ENCODE measurements at places on chromosomes 6 and 20. TPM values are rescaled to one million over a fixed set of nuclear protein-coding genes. Genes with fewer than 3 reads are reported as not detected.

LKAAEAR1 gene
- not detected for total RNA-seq

- no peaks in the 10 kb centered on the region for H3K27me3 ChIP-seq
- H3K36me3 ChIP-seq = peaks cover 18% of the 10 kb centered on the region
- DNase-seq = no peak
These were observed 19.6 kb downstream of the MYLIP start for GRCh38 chr6:16148498-16148897.

NHLRC1 gene
- total RNA-seq = 0.93 TPM

DNA sequence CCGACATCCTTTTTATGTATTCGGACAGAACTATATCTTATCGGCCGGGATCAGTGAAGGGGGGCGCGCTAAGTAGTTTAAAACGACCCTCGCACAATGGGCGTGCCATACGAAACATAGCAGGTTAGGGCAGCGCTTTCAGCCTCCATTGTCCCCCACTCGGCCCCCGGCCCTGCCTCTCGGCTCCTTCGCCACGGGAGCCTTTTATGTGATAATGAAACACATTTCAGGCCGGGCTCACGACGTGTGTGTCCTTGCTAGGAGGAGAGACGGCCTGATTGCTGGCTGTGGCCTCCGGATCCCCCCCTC is 5.3 kb downstream of the FOXA2 start:
- H3K36me3 ChIP-seq = no peaks in the 10 kb centered on the region
- no peaks in the 10 kb centered on the region for H3K4me1 ChIP-seq
- H3K27me3 ChIP-seq = peaks cover 98% of the 10 kb centered on the region
- H3K27ac ChIP-seq = no peak overlapping the region
- no peak overlapping the region for H3K4me3 ChIP-seq

SLC52A3 gene
- total RNA-seq = not detected

DNA sequence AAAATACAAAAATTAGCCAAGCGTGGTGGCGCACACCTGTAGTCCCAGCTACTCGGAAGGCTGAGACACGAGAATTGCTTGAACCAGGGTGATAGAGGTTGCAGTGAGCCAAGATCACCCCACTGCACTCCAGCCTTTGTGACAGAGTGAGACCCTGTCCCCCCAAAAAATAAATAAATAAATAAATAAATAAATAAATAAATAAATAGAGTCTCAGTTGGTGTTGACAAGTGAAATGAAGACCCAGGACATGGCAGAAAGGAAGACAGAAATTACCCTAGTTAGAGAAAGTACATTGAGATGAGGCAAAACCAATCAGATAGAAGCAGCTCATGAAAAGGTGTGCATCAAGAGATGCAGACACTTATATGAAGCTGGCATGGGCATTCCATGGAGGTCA is 105.0 kb downstream of the IBTK start:
- no peak for DNase-seq
- H3K36me3 ChIP-seq = no peaks in the 10 kb centered on the region
- H3K4me3 ChIP-seq = no peak overlapping the region
- no peak overlapping the region for H3K27ac ChIP-seq
- H3K4me1 ChIP-seq = peaks cover 21% of the 10 kb centered on the region

SOBP gene
- total RNA-seq = 23.0 TPM

TM9SF4 gene
- total RNA-seq = 76.8 TPM

DNA sequence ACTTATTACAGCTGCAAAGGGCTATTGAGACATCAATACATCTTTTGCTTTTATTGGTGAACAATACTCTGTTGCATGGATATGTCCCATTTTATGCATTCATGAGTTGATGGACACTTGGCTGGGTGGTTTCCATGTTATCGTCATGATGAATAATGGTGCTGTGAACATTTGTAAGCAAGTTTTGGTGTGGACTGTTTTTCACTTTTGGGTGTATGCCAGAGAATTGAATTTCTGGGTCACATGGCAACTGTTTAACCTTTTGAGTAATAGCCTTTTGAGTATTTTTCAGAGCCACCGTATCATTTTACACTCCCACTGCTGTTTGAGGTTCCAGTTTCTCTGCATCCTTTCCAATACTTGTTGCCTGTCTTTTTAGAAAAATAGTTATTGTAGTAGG is 107.0 kb downstream of the JARID2 start:
- no peaks in the 10 kb centered on the region for H3K36me3 ChIP-seq
- DNase-seq = no peak
- H3K4me3 ChIP-seq = no peak overlapping the region
- H3K27me3 ChIP-seq = no peaks in the 10 kb centered on the region
- H3K27ac ChIP-seq = no peak overlapping the region

DNA sequence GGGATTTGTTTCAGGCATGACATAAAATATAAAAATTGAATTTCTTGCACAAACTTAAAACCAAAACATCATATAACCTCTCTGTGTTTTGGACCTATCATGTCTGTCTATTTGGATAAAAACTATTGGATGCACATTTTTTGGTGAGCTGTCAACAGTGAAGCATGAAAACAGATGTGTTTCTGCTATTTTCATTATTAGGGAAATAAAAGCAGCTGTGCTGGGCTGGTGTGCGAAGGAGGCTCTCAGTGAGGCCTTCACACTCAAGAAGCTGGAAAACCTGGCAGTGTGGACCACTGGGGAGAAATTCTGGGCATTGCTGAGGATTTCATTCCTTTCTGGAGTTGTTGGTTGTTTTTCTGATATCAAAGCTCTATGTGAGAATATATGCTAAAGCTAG is 395.3 kb downstream of the GJA1 start:
- peaks cover 4% of the 10 kb centered on the region for H3K4me1 ChIP-seq
- no peak overlapping the region for H3K27ac ChIP-seq
- H3K36me3 ChIP-seq = no peaks in the 10 kb centered on the region
- H3K27me3 ChIP-seq = no peaks in the 10 kb centered on the region

MAK gene
- 1.1 TPM for total RNA-seq

SRMS gene
- not detected for total RNA-seq

DNA sequence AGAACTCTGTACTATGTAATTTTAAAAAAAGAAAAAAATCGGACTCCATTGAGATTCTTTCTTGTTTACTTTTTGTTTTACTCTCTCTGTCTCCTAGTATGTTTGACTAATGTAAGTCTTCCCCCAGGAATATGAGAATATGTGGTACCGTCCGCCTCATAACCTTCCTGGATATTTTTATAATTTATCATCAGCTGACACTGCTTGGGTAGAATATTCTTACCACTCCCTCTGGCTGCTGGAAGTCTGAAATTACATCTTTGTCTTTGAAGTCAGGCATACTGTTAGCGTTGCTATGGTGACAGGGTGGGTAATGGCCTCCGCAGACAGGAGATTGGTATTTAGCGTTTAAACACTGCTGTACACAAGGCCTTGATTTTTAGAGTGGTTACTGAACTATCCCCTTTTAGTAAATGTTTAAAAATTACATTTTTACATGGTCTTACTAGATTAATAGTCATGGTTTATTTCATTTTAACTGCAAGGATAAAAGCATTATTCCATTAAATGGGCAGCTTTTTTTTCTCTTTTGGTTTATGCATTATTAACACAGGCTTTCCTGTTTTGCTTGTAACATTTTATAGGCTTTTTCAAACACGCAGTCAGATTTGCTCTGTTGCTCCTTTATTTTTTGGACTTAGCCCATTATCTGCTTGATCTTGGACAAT is 176.4 kb downstream of the ARID1B start:
- peaks cover 50% of the 10 kb centered on the region for H3K4me1 ChIP-seq
- DNase-seq = peak; percentile 32
- peak overlapping the region; percentile 54 for H3K4me3 ChIP-seq
- no peaks in the 10 kb centered on the region for H3K27me3 ChIP-seq
- H3K27ac ChIP-seq = peak overlapping the region; percentile 83

- H3K4me1 ChIP-seq = peaks cover 12% of the 10 kb centered on the region
- H3K36me3 ChIP-seq = no peaks in the 10 kb centered on the region
- no peak overlapping the region for H3K4me3 ChIP-seq
- no peak for DNase-seq
- no peak overlapping the region for H3K27ac ChIP-seq
- peaks cover 3% of the 10 kb centered on the region for H3K27me3 ChIP-seq
These were observed 171.0 kb downstream of the TBC1D7 start for GRCh38 chr6:13157293-13157692.

GRCh38 chr6:157034436-157035230 is 257.5 kb downstream of the ARID1B start:
- no peaks in the 10 kb centered on the region for H3K27me3 ChIP-seq
- no peak overlapping the region for H3K27ac ChIP-seq
- H3K4me3 ChIP-seq = no peak overlapping the region
- DNase-seq = no peak

HFE gene
- 2.4 TPM for total RNA-seq

ZSCAN9 gene
- 30.3 TPM for total RNA-seq

GRCh38 chr6:119676230-119676629 is 326.7 kb upstream of the MAN1A1 start:
- H3K4me1 ChIP-seq = peaks cover 18% of the 10 kb centered on the region
- H3K4me3 ChIP-seq = no peak overlapping the region
- H3K27ac ChIP-seq = no peak overlapping the region
- no peaks in the 10 kb centered on the region for H3K36me3 ChIP-seq

- H3K36me3 ChIP-seq = peaks cover 3% of the 10 kb centered on the region
- H3K27ac ChIP-seq = peak overlapping the region; percentile 46
- no peaks in the 10 kb centered on the region for H3K27me3 ChIP-seq
- no peak for DNase-seq
- H3K4me3 ChIP-seq = no peak overlapping the region
These were observed 30.2 kb downstream of the FAM229B start for GRCh38 chr6:112117554-112117953.

DNA sequence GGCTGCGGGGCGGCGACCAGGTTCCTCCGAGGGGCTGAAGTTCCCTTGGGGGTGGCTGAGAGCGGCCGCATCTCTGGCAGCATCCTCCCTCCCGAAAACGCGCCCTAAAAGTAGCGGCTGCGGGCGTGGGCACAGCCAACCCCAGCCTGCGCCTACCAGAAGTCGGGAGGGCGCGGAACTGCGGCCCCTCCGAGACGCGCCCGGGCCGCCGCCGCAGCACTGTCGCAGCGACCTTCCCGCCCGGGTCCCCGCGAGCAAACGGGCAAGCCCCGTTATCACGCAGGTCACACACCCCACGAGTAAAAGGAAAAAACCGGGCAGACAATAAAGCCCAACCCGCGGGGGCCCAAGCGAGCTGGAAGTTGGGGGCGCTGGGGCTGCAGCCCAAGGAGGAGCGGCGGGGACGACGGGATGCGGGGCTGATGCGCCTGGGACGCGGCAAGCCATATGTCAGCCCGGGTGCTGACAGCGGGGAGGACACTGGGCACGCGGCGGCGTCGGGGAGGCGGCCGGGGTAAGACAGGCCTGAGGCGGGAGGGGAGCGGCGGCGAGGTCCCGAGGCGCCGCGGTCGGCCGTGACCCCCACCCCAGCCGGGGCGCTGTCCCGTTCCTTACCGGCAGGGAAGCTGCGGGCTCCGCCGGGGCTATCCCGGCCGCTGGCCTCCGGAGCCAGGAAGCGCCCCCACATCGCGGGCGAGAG is 659 bp downstream of the CEP85L start:
- peak overlapping the region; percentile 71 for H3K27ac ChIP-seq
- DNase-seq = peak; percentile 37
- no peaks in the 10 kb centered on the region for H3K27me3 ChIP-seq
- peak overlapping the region; percentile 93 for H3K4me3 ChIP-seq
- H3K4me1 ChIP-seq = peaks cover 21% of the 10 kb centered on the region
- no peaks in the 10 kb centered on the region for H3K36me3 ChIP-seq

DNA sequence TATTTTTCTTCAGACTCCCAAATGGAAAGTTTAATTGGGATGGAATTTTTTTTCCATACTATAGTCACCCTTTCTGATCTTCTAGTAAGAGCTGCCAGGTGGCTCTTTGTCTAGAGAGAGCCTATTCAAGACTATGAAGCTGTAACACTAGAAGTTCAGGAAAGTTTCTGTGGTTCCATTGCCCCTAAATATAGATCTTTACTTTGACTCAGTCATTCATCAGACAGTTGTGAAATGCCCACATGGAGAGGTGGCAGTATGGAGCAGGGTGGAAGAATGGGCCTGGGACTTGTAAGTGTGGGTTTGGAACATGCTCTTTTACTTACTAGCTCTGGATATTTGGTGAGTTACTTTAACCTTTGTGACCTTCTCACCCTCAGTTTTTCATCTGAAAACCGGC is 87.8 kb downstream of the CTNNBL1 start:
- no peak overlapping the region for H3K27ac ChIP-seq
- H3K4me3 ChIP-seq = no peak overlapping the region
- no peaks in the 10 kb centered on the region for H3K27me3 ChIP-seq
- H3K36me3 ChIP-seq = peaks cover 2% of the 10 kb centered on the region
- peaks cover 9% of the 10 kb centered on the region for H3K4me1 ChIP-seq
